ENCODE measurements at places on chromosomes 2 and 18.

GRCh38 chr2:121754851-121755236 lies 607 bp upstream of the TSN start:
- DNase-seq: no peak

GRCh38 chr2:85394976-85395375 lies 15.2 kb downstream of the CAPG start:
- DNase-seq: no peak

DNA sequence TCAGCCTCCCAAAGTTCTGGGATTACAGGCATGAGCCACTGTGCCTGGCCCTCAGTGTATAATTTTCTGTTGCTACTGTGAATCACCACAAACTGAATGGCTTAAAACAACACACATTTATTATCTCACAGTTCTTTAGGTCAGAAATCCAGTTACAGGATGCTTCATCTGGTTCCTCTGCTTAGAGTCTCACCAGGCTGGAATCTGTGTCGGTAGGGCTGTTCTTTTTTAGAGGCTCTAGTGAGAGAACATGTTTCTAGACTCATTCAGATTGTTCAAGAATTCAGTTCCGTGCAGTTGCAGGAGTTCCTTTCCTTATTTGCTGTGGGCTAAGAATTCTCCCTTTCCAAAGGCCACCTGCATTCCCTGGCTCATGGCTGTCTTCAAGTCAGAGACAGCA lies 22.2 kb downstream of the CCDC121 start:
- DNase-seq: no peak

DNA sequence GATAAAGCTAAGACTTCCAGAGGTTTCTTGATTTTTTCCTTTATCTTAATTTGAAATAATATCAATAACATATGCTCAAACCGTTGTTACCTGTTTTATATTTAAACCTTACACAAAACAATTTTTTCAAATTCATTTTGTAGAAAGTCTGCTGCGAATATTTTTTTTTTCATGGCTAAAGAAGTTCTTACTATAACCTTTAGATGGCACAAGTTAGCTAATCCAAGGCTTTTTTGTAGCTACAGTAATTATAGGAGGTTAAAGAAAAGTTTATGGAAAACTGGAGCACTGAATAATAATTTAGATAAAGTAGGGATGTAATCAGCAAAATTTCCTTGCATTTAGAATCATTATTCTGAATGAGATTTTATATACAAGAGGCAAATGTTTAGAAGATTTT lies 78.0 kb upstream of the PNPT1 start:
- no peak for DNase-seq

DNA sequence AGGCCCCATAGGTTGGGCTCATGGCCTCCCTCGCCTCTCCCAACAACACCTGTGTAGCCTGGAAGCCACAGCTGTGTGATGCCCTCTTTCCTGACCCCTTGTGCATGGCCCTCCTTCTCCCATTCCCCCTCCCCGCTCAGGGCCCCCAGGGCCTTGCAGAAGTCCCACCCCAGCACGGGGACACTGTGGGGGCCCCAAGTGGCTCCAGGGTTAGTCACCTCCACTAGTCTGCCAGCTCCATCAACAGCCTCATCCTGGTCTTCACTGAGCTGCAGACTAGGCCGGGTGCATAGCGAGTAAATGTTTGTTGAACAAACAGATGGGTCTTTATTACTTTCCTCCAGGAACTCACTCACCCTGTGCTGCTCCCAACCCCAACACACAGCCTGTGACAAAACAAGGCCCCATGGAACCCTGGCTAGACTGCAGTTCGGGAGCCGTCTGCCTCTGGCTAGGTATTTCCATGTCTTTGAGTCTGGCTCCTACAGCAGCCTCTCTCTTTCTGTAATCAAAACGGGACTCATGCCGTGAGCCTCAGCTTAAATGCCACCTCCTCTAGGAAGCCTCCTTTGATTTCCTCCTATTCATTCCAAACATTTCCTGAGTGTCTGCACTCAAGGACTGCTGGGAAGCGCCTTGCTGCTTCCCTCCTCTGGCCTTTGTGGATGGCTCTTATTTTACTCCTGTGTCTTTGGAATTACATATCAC lies 109.9 kb upstream of the ID2 start:
- no peak for DNase-seq

- DNase-seq: no peak
Observed at GRCh38 chr18:75200071-75200470, 8.9 kb downstream of the PTGR3 start.

DNA sequence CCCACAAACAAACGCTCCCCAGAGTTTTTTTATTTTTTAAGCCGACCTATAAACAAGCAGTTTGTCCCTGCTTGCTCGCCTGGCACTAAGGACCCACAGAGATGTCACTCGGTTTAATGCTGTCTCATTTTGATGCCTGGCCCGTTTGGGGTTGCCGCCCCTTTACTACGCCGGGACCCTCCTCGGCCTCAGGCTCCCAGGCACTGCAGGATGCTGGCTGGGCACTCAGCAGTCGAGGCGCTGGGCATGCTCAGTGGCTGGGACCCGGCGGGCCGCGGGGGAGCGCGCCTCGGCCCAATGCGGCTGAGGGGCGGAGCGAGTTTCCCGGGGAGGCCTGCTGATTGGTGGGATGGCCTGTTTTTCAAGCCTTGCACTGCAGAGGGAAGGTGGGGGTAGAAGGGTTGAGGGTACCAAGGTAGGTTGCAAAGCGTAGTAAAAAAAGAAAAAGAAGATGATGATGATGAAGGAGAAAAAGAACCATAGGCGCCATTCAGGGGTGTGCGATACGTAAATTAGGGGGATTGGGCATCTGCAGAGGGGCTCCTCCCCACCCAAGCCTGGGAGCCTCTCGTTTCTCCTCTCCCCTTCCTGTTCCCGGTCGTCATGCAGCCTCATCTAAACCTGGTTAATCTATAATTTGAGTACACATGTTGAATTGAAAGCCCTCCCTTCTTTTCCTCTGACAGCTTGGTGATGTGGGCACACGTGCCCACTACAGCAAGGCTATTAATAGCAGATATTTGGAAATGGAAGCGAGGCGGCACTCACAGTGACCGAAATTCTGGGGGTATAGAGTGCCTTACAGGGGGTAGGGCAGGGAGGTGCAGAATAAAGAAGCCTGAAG lies 1.5 kb upstream of the IRS1 start:
- DNase-seq: peak; percentile 70

GRCh38 chr2:26178746-26179436 lies 6.0 kb downstream of the GAREM2 start:
- no peak for DNase-seq

- no peak for DNase-seq
Observed at GRCh38 chr2:22276696-22277095, 1108.3 kb upstream of the KLHL29 start.

DNA sequence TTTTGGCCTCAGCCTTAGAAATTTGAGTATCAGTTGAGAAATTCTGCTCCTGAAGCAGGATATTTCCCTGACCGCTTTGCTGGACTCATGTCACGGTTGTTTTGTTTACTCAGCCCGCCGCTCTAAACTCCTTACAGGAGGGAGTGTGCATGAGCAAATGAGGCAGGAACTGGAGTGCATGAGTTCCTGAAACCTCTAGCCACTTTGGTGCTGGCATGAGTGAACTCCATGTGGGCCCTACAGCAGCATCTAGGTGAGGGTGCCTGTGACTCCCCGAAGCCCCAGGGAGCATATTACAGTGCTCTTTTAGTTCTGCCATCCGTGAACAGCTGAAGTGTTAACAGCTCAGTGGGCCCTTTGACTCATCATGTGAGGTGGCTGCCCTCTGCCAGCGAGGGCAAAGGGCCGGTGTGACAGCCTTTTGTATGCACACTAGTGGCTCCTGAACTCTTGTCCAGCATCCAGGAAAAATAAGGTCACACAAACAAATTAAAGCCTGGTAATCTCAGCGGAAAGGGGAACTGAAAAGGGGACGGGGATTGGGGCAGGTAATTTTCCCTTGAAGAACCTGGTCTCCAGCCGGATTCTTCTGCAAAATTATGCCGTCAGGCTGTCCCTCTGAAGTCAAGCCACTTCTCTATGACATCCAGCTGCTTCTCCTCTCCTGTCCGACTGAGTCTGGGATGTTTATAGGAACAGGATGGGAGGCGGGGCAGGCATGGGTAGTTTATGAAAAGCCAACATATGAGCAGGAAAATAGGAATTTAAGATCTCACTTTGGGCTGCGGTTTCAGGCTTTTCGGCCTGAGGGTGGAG lies 1668.7 kb downstream of the SUCLG1 start:
- DNase-seq: no peak

- DNase-seq: no peak
Observed at GRCh38 chr2:15521641-15522181, 39.4 kb downstream of the NBAS start.

DNA sequence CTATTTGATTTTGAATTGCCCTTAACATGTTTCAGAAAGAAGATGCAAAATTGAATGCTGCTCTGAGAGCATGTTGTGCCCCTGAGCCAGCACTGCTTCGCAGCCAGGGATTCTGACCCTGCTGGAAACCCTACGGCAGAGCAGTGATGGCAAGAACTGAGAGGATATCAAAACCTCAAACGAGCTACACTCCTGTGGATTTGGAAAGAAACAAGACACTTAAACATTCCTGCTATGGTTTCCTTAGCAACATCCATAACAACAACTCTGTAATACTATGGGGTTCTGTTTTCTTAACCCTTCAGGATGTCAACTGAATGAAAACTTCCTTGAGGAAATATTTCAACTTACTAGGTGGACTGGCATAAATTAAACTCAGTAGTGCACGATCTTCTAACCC lies 649.1 kb downstream of the NYAP2 start:
- no peak for DNase-seq

- no peak for DNase-seq
Observed at GRCh38 chr2:190913725-190914124, 33.1 kb downstream of the GLS start.

- no peak for DNase-seq
Observed at GRCh38 chr18:60471652-60472051, 99.1 kb upstream of the MC4R start.

GRCh38 chr18:78362198-78362597 lies 617.4 kb upstream of the SALL3 start:
- DNase-seq: no peak

GRCh38 chr2:4618141-4618540 lies 914.8 kb downstream of the DCDC2C start:
- no peak for DNase-seq

GRCh38 chr2:127673291-127674069 lies 1.9 kb downstream of the LIMS2 start:
- DNase-seq: no peak

DNA sequence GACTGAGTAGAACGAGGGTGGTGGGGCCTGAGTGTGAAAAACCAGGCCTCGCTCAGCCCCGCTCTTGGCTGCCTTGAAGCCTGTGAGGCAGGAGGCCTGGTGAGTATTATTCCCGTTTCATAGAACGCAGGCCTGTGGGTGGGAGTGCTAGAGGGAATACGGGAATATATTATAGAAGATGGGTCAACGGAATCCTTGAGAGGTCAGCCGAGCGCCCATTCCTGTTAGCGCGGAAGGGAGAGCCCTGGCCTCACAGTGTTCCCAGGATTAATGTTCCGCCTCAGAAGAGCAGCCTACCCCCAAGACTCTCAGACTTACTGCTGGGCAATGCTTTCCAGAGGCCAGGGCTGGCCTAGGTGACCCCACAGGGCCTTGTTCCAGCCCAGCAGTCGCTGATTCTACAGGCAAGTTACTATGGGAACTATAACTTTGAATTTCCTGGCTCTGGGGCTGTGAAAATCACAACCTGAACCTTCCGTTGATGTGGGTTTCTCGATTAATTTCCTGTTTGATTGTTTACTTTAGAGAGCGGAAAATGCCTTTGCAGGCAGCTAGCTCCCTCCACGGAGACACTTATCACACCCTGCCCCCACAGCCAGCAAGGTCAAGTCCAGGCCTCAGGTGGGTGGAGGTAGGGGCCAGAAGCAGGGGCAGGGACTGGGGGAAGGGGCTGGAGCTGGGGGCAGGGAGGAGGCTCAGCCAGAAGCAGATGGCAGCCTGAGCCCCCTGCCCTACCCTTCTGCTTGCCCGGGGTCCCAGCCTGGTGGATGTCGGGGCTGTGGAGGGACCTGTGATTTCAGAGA lies 108.3 kb downstream of the SMAD7 start:
- no peak for DNase-seq

- no peak for DNase-seq
Observed at GRCh38 chr2:181682795-181683517, 2.6 kb upstream of the NEUROD1 start.

DNA sequence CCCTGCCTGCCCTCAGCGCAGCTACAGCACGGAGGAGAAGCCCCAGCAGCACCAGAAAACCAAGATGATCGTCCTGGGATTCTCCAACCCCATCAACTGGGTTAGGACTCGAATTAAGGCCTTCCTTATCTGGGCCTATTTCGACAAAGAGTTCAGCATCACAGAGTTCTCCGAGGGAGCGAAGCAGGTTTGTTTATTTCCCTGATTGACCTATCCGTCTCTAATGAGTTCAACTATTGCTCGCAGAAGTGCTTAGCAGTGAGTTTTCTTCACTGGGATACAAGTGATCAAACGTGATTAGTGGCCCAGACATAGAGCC lies 639 bp downstream of the MAIP1 start:
- DNase-seq: peak; percentile 12

- DNase-seq: no peak
Observed at GRCh38 chr2:27323596-27324285, 844 bp upstream of the MPV17 start.

DNA sequence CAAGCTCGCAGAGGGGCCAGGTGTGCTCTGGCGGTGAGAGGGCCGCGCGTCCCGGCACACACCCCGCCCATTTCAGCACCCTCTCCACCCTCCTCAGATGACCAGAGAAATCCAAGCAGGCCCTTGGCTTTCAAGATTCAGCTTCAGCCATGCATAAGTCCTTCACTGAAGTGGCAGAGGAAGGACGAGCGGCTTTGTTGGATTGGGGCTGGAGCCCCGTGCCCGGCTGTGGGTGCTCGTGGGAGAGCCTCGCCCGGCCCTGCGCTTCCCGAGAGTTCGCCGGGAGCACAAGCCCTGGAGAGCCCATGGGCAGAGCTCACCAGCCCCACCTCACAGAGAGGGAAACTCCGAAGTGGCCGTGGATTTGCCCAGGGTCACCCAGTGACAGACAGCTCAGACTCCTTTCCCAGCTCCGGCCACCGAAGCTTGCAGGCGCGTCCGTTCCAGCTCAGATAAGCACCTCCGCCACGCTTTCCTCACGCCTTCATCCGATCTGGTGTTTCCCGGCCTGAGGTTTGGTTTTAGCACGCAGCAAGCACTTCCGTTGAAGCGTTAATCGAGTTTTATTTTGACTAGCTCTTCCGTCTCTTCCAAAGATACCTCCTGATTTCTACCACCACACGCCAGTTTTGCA lies 45.6 kb upstream of the MTCL1 start:
- no peak for DNase-seq

- DNase-seq: no peak
Observed at GRCh38 chr2:158893026-158893425, 75.4 kb upstream of the TANC1 start.

GRCh38 chr18:5853253-5853652 lies 42.1 kb downstream of the TMEM200C start:
- DNase-seq: no peak
